ENCODE measurements at places on chromosomes 11 and 22.

GRCh38 chr11:8292351-8292750 is 28.7 kb upstream of the LMO1 start:
- DNase-seq: no peak

GRCh38 chr11:96055706-96056387 is 131.9 kb upstream of the MTMR2 start:
- peak; percentile 53 for DNase-seq

- no peak for DNase-seq
Observed at GRCh38 chr11:85517272-85517671, 109.9 kb downstream of the DLG2 start.

DNA sequence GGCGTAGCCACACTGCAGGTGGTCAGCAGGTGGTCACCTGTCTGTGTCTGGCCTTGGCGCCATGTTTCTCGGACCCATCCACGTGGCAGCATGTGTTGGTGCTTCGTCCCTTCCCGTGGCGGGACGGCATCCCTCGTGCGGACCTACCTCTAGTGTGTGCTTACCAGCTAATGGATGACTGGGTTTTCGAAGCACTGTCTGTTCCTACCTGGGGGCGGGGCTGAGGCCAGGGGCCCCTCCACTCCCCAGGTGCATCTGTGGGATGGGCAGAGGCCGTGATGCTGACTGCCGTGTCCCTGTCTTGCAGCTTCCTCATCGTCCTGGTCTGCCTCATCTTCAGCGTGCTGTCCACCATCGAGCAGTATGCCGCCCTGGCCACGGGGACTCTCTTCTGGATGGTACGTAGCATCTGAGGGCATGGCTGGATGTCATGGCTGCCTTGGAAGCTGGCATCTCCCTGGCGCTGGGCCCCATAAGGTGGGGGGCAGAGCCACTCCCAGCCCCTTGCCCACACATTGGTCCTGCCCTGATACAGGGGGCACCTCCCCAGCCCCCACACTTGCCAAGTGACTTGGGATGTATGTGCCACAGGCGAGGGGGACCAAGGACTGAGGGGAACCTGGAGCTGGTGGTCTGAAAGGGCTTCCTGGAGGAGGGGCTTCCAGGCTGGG is 82.9 kb downstream of the KCNQ1 start:
- no peak for DNase-seq

- DNase-seq: no peak
Observed at GRCh38 chr11:19625438-19625837, 87.2 kb upstream of the NAV2 start.

DNA sequence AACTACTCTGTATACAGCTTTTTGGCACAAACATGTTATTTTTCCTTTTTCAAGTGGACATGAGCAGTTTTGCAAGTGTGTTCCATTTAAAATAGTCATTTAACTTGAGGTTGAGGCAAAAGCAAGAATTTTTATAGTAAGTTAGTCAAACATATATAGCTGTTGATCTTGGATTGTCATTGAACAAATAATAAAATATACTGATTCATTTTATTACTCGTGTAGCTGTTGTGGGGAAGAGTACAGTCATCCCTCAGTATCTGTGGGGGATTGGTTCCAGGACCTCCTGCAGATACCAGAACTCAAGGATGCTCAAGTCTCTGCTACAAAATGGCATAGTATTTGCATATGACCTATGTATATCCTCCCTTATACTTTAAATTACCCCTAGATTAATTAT is 45.3 kb downstream of the EXT2 start:
- no peak for DNase-seq

DNA sequence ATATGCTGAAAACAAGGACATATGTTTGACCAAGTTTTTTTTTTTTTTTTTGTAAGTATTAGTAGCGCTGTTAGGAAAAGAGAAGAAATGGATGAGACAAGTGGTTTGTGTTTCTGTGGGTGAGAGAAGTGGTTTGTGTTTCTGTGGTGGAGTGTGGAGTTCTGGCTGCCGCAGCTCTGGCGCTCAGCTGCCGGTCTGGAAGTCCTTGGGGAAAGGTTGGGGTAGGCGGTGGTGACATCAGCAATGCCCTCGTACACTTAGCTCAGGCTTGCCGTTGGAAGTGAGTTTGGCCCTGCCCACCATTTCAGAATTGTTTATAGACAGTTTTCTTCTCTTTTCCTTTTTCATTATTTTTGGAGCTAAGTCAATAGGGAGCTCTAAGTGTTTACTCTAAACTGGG is 116.6 kb downstream of the TBC1D22A start:
- DNase-seq: no peak

DNA sequence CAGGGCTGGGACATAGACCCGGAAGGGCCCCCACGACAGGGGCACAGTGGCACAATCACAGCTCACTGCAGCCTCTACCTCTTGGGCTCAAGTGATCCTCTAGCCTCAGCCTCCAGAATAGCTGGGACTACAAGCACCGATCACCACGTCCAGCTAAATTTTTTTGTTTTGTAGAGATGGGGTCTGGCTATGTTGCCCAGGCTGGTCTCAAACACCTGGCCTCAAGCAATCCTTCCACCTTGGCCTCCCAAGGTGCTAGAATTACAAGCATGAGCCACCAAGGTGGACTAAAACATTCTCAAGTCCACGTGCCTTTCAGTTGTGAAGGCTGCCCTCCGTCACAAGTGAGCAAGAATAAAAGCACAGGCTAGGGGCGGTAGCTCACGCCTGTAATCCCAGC is 10.1 kb upstream of the COMT start:
- no peak for DNase-seq

- no peak for DNase-seq
Observed at GRCh38 chr11:111209543-111210355, 35.8 kb upstream of the POU2AF2 start.

GRCh38 chr11:124863137-124863825 is 2.0 kb upstream of the ROBO3 start:
- peak; percentile 71 for DNase-seq

DNA sequence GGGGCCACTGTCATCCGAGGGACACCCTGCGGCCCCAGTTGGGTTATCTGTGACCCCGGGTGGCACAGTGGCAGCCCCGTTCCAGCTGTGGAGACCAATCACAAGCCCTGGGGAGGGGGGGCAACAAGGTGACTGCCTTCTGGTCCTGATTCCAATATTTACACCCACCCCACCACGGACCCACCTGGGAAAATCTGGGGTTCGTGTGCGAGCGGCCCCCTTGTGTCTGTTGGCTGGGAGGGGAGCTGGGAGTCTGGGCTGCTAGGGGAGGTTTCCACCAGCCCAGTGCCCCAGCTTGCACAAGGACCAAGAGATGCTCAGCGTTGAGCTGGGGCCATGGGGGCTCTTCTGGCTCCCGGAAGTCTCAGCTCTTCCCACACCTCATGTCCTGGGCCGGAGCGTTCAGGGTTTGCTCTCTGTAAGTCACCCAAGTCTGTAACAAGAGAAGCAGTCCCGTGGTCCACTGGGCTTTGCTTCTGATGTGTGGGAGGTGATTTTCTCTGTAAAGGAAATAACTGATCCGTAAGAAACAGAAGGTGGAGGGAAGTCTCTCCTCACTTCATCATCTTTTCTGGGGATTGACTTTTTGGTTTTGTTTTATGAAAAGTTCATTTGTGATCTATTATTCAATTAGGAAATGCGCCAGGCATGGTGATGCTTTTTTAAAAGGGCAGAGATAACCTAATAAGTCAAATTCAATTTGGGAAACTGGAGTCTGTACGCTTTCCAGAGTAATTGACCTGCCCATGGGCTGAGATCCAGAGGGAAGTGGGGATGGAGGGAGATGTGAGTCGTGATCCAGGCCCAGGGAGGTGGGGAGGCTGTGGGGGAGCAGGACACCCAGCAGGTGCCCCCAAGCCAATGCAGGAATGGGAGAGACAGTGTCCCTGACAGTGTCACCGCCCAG is 22.4 kb upstream of the GAL start:
- no peak for DNase-seq

DNA sequence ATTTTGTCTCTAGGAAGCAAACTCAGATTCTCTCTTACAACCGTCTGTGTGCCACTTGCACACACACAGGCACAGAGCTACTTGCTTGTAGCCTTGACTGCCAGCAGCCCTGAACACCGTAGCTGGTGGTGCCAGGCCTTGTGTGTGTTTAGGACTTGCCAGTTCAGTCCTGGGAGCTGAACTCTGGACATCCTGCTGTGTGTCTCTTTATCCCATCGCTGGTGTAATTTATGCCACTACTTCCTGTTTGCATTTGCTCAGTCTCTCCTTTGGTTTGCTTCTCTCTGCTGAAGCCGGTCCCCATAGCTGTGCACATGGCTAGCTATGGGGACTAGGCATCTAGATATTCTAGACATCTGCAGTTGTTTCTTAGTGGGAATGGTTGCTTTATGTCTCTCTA is 24.0 kb downstream of the MARK2 start:
- no peak for DNase-seq

DNA sequence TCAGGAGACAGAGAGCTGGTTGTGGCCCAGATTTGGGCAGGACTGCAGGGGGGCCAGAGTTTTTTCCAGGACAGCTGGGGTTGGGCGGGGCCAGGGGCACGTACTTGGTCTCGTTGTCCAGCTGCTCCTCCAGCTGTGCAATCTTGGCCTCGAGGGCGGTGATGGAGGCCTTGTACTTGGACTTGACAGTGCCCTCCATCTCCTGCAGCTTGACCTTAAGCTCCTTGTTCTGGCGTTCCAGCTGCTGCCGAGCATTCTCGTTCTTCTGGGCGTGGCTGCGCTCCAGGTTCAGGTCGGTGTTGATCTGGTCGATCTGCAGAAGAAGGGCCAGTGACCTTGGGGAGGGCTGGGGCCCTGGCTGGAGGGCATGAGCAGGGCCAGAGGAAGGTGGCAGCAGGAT is 32.1 kb downstream of the APOL1 start:
- DNase-seq: no peak

- DNase-seq: no peak
Observed at GRCh38 chr22:38172832-38173640, 8.6 kb downstream of the PLA2G6 start.

GRCh38 chr11:79400717-79401330 is 40.0 kb downstream of the TENM4 start:
- peak; percentile 56 for DNase-seq

DNA sequence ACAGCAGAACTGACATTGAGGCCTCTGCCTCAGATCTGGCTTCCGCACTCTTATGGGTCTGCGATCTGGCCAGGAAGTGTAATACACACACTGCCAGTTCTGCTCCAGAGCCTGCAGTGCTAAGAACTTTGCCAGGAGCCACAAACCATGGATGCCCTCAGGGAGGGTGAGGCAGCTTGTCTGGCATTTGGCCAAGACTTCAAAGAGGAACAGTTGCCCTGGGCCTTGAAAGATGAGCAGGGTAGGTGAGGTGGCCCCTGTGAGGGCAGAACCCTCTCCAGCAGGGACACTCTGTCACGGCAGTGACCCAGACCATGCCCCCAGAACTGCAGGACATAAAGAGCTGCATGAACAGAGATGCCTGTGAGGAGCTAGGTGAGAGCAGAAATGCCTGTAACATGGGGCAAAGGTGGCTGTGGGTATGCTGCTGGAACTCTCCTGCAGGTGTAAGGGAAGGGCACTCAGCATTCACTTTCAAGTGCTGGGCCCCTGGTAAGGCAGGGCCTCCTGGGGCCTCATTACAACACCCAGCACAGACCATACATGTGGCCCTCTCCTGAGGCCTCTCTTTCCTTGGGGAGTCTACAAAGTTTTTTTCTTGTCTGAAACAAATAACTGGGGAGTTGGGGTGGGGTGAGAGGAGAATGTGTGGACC is 47.3 kb downstream of the NEU3 start:
- DNase-seq: no peak

DNA sequence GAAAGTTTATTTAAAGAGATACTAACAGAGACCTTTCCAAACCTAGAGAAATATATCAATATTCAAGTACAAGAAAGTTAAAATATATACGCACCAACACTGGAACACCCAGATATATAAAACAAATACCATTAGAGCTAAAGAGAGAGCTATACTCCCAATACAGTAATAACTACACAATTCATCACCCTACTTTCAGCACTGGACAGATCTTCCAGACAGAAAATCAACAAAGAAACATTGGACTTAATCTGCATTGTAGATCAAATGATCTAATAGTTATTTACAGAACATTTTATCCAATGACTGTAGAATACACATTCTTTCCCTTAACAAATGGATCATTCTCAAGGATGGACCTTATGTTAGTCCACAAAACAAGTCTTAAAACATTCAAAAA is 311.9 kb downstream of the METTL15 start:
- no peak for DNase-seq

DNA sequence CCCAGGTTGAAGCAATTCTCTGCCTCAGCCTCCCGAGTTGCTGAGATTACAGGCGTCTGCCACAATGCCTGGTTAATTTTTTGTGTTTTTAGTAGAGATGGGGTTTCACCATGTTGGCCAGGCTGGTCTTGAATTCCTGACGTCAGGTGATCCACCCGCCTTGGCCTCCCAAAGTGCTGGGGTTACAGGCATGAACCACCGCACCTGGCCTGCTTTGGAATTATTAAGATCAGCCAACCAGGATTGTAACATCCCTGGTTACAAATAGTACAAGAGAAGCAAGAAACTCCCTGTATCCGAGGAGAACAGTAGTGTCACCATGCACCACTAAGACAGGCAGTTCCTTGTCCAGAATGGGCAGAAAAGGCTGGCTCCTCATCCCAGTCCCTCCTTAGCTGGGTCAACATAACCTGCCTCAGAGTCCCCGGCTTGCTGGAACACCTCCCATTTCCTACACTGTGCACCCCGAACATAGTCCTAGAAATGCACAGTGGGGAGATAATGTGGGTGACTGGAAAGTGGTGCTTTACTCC is 77.2 kb upstream of the INCENP start:
- no peak for DNase-seq

DNA sequence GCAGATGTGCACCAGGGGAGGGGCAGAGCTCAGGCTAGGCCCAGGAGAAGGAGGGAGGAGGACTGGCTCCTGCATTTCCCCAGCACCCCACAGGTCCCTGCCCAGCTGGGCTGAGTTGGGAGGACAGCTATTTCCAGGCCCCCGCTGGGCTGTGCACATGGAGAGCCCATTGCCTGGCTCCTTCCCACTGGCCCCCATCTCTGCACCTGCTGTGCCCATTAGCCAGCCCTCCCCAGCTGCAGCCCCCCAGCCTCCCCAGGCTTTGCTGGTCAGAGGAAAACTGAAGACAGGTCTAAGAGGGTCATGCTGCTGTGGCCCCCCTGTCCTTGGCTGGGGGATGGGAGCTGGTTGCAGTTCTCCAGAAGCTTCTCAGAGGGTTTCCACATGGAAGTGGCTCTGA is 81.8 kb upstream of the SHANK2 start:
- no peak for DNase-seq

DNA sequence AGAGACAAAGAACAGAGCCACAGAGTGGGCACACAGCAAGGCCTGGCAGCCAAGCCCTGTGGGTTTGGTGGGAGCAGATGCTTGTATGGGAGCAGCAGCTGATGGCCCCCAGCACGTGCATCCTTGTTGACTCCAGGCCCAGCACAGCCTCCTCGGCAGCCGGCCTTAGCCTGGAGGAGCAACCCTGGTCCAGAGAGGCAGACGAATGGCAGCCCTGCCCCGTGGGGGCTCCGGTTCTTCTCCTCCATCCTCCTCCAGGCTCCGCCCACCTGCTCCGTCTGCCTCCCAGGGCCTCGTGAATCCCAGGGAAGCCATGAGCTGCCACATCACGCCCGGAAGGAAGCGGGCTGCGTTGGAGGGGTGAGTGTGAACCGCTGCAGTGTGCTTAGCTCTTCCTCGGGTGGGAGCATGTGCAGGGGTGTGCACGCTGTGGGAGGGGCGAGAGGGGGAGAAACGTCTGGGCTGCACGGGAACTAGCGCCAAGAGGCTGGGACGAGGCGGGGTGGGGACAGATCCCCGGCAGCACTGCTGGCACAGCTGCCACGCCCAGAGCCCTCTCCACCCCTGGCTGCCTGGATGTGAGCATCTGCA is 36.3 kb upstream of the JAM3 start:
- peak; percentile 33 for DNase-seq

Measured in GM03348 (cell line).